CD8-positive, alpha-beta memory T cell (primary cell): ENCODE measurements at places on chromosomes 4 and X. TPM values are rescaled to one million over a fixed set of nuclear protein-coding genes. Genes with fewer than 3 reads are reported as not detected.

Gene DRD5
- total RNA-seq: not detected

Gene SPATA18
- 0.31 TPM for total RNA-seq

DNA sequence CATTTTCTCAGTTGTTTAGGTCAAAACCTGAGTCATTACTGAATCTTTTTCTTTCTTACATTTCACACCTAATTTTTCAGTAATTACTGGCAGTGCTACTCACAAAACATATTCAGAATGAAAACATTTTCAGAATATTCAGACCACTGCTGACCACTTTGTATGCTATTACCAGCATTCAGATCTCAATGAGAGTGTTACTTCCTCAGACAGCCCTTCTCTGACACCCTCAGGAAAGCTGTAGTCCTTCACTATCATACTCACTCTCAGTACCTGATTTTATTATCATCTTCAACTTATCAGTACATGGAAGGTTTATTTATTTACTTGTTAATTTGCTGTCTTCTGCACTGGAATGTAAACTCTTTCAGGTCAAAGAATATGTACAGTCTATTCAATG is 12.3 kb upstream of the ALB start:
- DNase-seq: no peak
- H3K4me1 ChIP-seq: no peaks in the 10 kb centered on the region
- no peak overlapping the region for H3K27ac ChIP-seq
- H3K27me3 ChIP-seq: no peaks in the 10 kb centered on the region
- H3K36me3 ChIP-seq: no peaks in the 10 kb centered on the region

DNA sequence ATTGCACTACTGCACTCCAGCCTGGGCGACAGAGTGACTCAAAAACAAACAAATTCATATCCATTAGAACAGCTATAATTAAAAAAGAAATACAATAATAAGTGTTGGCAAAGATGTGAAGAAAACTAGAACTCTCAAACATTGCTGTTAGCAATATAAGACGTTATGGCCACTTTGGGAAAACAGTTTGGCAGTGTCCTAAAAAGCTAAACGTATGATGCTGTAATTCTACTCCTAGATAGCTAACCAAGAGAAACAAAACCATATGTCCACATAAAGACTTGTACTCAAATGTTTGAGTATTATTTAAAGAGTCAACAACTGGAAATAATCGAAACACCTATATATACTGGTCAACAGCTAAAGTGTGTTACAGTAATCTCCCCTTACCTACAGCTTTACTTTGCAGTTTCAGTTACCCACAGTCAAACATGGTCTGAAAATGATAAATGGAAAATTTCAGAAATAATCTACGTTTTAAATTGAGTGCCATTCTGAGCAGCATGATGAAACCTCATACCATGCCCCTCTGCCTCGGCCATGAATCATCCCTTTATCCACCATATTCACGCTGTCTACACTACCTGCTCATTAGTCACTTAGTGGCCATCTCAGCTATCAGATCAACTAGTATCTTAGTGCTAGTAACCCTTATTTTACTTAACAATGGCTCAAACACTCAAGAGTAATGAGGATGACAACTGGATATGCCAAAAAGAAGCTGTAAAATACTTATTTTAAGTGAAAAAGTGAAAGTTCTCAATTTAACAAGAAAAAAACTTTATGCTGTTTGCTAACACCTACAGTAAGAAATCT is 4.9 kb downstream of the ELF2 start:
- no peak overlapping the region for H3K27ac ChIP-seq
- no peak for DNase-seq
- no peaks in the 10 kb centered on the region for H3K36me3 ChIP-seq
- peaks cover 5% of the 10 kb centered on the region for H3K4me1 ChIP-seq

GRCh38 chrX:68112321-68112720 is 321.0 kb downstream of the OPHN1 start:
- H3K4me1 ChIP-seq: no peaks in the 10 kb centered on the region
- no peak for DNase-seq
- no peaks in the 10 kb centered on the region for H3K36me3 ChIP-seq
- H3K27ac ChIP-seq: no peak overlapping the region

Gene ITIH6
- not detected for total RNA-seq

Gene RENBP
- total RNA-seq: 3.5 TPM

Gene BMX
- not detected for total RNA-seq
